ENCODE measurements at places on chromosomes 12 and 14. TPM values are rescaled to one million over a fixed set of nuclear protein-coding genes. Genes with fewer than 3 reads are reported as not detected.

Gene CISTR
- total RNA-seq, result not detected

Gene PRH2
- not detected for total RNA-seq

Gene COQ5
- 12.1 TPM for total RNA-seq

Gene FITM1
- total RNA-seq, result 0.83 TPM

Gene RFX4
- total RNA-seq, result not detected

Gene TMEM52B
- total RNA-seq, result not detected

Gene GZMB
- total RNA-seq, result 11.9 TPM

Gene TMEM117
- 12.7 TPM for total RNA-seq

DNA sequence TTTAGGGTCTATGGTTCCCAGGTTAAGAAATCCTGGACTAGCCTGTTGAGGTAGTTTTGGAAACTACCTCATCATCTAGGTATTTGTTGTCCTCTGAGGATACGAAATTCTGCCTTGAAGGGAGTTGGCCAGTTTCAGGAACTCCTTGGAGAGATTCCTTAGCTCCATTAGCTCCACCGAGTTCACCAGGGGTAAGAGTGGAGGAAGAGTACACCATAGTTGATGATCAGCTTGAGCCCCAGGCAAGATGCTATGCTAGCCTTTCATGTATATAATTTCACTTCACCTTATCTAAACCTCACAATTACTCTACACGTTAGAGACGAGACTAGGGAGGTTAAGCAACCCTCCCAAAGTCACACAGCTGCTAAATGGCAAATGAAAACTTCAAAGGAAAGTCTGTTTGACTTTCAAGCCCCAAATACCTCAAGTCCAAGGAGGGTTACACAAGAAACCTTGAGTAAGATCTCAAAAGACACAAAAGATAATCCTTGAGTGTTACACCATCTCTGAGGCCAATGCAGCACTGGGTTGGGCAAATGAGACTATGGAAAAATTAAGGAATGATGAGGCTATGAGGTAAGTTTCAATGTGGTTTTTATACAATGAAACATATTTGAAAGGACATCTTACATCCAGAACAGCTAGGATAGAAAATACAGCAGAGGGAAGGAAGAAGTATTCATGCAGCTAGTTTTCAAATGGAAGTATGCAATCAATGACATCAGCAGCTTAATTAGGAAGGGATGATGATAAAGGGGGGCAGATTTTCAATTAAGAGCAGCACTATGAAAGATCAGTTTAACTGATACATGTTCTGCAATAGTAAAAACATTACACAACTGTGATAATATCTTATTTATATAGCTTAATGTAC, 97.2 kb upstream of the KRAS start:
- H3K27ac ChIP-seq, result no peak overlapping the region
- no peaks in the 10 kb centered on the region for H3K27me3 ChIP-seq
- no peaks in the 10 kb centered on the region for H3K36me3 ChIP-seq
- no peaks in the 10 kb centered on the region for H3K4me1 ChIP-seq

DNA sequence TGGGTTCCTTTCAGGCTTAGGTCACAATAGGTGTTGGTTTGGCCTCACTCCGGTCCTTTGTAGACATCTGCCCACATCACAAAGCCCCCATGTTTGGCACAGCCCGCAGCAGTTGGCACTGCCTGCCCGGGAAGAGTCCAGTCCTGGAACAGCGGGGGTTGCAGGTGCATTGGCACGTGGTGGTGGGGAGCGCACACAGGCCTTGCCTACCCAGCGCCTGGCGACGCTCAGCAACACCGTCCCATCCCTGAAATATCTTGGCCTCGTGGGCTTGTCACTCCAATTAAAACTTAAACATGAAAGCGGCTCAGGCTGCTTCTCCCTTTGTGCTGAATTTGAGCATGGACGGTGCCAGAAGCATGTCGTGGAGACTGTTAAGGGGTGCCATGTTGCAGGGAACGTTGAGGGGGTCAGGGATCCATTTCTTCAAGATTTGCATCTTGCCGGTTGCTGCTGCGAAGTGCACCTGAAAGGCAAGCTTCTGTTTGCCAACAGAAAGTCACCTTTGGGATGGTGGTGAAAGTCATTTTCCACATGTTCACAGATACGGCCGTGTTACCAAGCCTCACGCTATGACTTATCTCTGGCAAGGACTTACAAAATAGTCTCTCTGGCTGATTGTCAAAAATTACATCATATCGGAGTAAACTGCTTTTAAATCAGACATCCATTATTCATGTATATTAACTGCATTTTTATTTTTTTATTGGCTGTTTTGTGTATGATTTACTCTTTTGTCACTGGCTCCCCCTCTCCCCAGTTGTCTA, 91.5 kb downstream of the FBXW8 start:
- peaks cover 28% of the 10 kb centered on the region for H3K36me3 ChIP-seq
- H3K27ac ChIP-seq, result no peak overlapping the region
- no peak for DNase-seq
- H3K4me1 ChIP-seq, result no peaks in the 10 kb centered on the region
- no peaks in the 10 kb centered on the region for H3K27me3 ChIP-seq
- H3K4me3 ChIP-seq, result no peak overlapping the region

GRCh38 chr14:54567639-54568561, 972 bp downstream of the SAMD4A start:
- H3K36me3 ChIP-seq, result no peaks in the 10 kb centered on the region
- H3K27ac ChIP-seq, result peak overlapping the region; percentile 99
- peak overlapping the region; percentile 90 for H3K4me3 ChIP-seq
- H3K4me1 ChIP-seq, result peaks cover 41% of the 10 kb centered on the region

DNA sequence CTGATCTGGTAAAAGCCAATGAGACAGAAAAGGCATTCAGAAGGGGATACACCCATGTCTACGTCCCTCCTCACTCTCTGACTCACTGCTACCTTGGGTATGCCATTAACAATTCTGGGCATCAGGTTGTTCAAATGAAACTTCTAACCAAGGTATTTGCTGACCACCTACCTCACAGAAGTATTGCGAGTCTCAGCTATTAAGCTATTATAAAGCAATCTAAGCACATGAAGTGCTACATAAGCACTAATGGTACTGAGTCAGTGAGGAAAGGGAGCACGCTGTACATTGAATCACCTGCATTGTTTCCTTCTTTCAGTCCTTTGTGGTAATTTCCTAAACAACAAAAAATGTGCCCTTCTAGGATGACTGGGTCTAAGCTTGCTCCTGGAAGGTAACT, 62.8 kb upstream of the CCDC91 start:
- H3K27ac ChIP-seq, result no peak overlapping the region
- H3K4me3 ChIP-seq, result no peak overlapping the region
- peaks cover 8% of the 10 kb centered on the region for H3K4me1 ChIP-seq
- DNase-seq, result no peak
- H3K27me3 ChIP-seq, result no peaks in the 10 kb centered on the region
- H3K36me3 ChIP-seq, result no peaks in the 10 kb centered on the region

DNA sequence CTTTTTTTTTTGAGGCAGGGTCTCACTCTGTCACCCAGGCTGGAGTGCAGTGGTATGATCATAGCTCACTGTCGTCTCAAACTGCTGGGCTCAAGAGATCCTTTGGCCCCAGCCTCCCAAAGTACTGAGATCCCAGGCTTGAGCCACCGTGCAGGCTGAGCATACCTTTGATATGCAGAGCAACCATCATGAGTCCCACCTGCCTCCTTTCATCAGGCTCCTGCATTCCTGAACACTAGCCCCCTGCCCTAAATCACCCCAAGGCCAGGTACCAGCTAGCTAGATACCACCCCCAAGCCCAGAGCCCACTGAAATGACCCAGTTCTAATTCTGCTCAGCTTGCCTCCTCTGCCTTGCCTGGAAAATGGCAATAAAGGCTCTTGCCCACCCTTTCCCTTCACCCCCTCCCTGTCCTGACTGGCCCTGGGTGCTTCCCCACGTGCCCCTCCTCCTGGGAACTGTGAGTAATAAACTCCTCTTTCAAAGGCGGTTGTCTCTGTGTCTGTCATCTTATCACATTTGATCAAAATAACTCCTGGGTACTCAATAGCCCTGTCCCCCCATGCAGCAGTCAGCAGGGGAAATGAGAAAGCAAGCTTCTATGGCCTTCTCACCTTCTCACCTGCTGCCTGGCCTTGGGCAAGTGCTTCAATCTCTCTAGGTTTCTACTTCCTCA, 6.4 kb upstream of the BRF1 start:
- H3K4me3 ChIP-seq, result no peak overlapping the region
- no peaks in the 10 kb centered on the region for H3K27me3 ChIP-seq
- H3K4me1 ChIP-seq, result peaks cover 4% of the 10 kb centered on the region
- no peak for DNase-seq
- no peaks in the 10 kb centered on the region for H3K36me3 ChIP-seq

GRCh38 chr14:103861413-103862392, 14.3 kb upstream of the PPP1R13B start:
- peaks cover under 1% of the 10 kb centered on the region for H3K4me1 ChIP-seq
- no peak for DNase-seq
- H3K27me3 ChIP-seq, result no peaks in the 10 kb centered on the region
- H3K27ac ChIP-seq, result no peak overlapping the region
- H3K36me3 ChIP-seq, result no peaks in the 10 kb centered on the region

DNA sequence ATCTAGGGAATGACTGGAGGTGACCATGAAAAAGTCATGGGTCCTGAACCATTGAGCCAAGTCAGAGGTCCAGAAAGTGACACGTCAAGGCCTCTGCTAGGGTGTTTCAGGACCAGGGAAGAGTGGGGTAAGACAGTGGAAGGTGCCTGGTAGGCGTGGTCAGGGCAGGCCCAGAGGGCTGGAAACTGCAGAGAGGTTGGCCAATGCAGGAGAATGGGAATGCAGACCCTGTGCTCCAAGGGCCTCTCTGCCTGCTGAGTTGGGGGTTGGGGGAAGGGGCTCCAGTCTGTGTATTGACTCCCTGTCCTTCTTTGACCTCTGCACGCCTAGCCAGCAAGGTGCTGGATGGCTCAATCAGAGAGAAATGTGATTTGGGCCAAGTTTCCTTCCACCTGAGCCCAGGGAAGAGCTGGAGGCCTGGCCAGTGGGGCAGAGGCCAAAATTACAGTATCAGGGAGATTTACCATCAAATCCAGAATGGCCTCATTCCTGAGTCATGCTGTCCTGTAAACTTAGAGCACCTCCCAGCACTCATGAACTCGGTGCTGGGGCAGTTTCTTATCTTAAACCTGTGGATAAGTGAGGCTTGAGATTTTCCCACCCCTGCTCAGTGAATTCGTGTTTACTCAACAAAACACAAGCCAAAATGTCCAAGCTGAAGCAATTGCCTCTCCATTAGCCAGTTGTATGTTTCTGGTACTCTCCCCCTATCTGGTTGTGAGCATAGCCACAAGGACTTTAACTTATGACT, 24.4 kb downstream of the IRF2BPL start:
- no peaks in the 10 kb centered on the region for H3K27me3 ChIP-seq
- no peak overlapping the region for H3K27ac ChIP-seq
- no peak for DNase-seq
- peaks cover 24% of the 10 kb centered on the region for H3K4me1 ChIP-seq

GRCh38 chr12:2226641-2227040, 173.9 kb downstream of the CACNA1C start:
- no peaks in the 10 kb centered on the region for H3K36me3 ChIP-seq
- peaks cover 31% of the 10 kb centered on the region for H3K4me1 ChIP-seq
- no peak overlapping the region for H3K4me3 ChIP-seq
- no peaks in the 10 kb centered on the region for H3K27me3 ChIP-seq
- H3K27ac ChIP-seq, result peak overlapping the region; percentile 69
- DNase-seq, result no peak

DNA sequence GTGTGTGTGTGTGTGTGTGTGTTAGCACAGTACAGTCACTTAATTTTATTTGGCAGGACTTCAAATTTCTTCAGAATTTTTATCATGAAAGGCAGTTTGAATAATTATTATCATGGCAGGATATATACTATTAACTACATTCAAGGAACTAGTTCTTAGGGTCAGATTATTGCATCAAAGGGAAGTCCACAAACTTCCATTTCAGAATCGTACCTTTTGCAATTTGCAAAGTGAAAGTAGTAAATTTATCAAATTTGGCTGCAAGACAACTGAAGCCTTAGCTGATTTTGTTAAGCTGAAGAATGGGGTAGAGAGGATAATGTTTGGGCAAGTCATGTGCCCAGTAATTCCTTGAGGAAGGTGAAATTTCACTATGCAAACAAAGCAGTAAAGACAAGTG, 68.2 kb downstream of the PLEKHG7 start:
- H3K36me3 ChIP-seq, result peaks cover 5% of the 10 kb centered on the region
- no peak overlapping the region for H3K4me3 ChIP-seq
- H3K27ac ChIP-seq, result no peak overlapping the region
- H3K4me1 ChIP-seq, result peaks cover 13% of the 10 kb centered on the region
- no peak for DNase-seq

- no peak overlapping the region for H3K4me3 ChIP-seq
- H3K36me3 ChIP-seq, result no peaks in the 10 kb centered on the region
- no peaks in the 10 kb centered on the region for H3K27me3 ChIP-seq
- DNase-seq, result peak; percentile 66
- no peak overlapping the region for H3K27ac ChIP-seq
These were observed 281.9 kb downstream of the DPF3 start for GRCh38 chr14:72612041-72612440.

DNA sequence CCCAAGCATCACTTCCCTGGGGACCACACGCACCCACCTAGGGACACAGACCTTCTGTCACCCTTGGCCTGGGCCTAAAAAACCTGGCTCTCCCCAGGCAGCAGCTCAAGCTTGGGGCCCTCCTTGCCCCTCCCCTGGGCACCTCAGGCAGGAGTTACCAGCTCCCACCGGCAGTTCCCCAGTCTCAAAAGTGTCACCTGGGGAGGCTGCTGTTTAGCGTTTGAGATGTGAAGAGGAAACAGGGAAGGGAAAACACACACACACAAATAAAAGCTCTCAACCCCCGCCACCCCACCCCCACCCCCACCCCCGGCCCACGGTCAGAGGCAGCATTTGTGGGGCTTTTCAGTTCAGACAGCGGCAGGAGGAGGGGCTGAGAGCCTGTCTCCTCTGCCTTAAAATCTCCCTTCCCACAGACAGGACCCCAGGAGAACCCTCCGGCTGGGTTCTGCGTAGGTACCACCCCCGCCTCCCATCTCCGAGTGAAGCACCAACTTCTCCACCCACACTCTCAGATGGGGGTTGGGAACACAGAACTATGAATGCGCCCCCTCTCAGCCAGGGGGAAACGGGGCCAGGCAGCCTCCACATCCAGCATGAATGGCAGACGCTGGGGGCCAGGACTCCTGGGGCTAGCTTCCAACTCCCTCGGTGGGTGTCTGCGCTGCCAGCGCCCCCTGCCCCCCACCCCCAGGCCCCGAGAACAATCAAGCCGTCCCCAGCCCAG, 3.0 kb downstream of the NCOR2 start:
- no peaks in the 10 kb centered on the region for H3K36me3 ChIP-seq
- peak overlapping the region; percentile 99 for H3K27ac ChIP-seq
- H3K27me3 ChIP-seq, result no peaks in the 10 kb centered on the region
- peak overlapping the region; percentile 96 for H3K4me3 ChIP-seq
- DNase-seq, result no peak

Measured in esophagus muscularis mucosa (tissue), 4 donors.